Occipital lobe (tissue), 3 donors: ENCODE measurements at places on chromosomes 3 and 15. TPM values are rescaled to one million over a fixed set of nuclear protein-coding genes. Genes with fewer than 3 reads are reported as not detected.
A peak's percentile ranks its signal among the peaks of the same experiment; 100 is the strongest.

DNA sequence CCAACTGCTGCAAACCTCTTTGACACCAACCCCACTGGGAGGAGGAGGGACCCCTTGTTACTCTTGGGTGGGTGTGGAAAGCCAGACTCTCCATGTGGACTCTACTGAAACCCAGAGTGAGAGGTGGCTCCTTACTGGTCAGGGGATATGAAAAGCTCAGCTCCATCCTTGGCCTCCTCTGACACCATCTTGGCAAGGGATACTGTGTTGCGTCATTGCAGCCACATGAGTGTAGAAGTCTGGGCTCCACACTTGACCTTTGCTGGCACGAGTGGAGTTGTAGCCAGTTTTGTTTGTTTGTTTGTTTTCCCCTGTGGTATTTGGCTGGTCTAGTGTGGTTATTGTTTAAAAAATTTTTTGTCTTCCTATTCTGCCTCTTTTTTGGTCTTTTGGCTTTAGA is 289.1 kb downstream of the GAP43 start:
- DNase-seq = no peak

- no peak for DNase-seq
These were observed 37.5 kb downstream of the SERPINI1 start for GRCh38 chr3:167772992-167773391.

The P2RY1 gene
- total RNA-seq = 9.5 TPM

The SLC2A2 gene
- not detected for total RNA-seq

The SYNM gene
- 6.6 TPM for total RNA-seq

DNA sequence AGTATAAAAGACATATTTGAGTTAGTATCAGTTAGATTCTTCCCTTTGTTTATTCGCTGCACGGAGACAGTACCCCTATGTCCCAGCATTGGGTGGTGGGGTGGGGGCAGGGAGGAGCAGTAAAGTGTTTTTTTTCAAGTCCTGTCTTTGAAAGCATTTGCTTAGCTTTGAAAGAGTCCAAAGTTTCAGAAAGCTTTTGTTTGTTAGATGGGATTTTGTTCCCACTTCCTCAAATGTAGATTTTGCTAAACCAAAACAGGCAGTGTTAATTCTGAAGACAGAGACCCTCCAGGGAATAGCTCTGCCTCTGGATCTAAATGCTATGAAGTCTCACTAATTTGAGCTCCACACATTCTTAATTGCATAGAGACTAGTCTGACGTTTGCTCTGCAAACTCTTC is 114.6 kb upstream of the KCNAB1 start:
- no peak for DNase-seq

DNA sequence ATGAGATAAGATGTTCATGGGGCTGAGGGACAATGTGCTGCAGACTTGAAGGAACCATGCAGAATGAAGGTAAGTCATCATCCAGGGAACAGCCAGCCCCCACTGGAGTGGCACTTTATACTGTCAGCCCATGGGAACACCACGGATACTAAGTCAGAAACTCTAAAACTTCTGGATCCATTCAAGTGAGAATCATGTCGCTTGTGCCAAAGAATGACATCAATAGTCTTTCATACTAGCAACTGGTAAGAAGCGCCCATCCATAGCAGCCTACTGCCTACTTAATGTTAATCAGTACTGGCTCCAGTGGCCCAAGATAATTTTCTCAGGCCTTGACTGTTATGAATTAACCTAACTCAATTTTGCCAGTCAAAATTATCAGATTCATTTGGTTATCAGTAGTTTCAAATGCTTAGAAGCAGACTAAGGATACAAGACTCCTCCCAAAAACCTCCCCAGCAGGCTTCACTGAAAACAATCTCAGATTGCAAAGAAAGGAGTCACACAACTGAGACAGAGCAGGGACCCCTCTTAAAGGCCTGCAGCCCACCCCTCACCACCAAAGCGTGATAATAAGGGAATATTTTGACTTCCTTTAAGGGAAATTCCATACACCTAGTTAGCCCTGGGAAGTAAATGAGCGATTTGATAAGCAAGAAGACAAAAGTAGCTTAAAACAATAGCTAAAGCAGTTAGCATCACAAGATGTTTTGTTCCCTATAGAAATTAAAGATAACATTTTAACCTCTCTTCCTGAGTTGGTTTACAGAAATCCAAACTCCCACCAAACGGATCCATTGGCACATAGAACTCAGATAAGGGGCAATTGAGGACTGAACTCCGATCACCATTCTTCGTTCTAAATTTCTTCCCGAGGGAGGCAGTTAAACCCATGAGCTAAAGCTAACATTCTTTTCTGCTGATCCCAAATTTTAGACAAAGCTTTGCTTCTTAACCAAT is 98.8 kb downstream of the TGFBR2 start:
- no peak for DNase-seq

DNA sequence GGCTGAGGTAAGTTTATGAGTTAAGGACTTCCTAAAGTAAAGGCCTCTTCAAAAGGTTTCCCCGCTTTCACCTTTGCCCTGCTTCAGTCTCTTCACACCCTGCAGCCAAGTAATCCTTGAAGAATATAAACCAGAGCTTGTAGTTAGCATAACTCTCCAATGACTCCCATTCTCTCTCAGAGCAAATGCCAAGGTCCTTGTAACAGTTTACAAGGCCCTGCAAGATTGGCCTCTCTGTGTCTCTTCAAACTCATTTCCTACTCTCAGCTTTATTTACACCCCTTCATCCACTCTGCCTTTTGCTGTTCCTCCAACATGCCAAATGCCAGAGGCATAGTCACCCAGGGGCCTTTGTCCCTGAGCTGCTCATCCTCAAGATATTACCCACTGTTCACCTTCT is 60.5 kb upstream of the MME start:
- no peak for DNase-seq

DNA sequence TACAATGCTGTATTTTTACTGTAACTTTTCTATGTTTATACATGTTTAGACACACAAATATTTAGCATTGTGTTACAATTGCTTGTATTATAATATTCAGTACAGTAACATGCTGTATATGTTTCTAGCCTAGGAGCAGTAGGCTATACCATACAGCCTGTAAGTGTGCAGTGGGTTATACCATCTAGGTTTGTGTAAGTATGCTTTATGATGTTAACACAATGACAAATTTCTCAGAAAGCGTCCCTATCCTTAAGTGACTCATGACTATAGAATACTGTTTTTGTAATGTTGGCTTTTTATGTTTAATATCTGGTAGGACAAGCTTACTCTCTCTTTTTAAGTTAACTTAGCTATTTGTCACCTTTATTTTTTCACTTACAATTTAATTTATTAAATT is 127.5 kb upstream of the THRB start:
- no peak for DNase-seq

DNA sequence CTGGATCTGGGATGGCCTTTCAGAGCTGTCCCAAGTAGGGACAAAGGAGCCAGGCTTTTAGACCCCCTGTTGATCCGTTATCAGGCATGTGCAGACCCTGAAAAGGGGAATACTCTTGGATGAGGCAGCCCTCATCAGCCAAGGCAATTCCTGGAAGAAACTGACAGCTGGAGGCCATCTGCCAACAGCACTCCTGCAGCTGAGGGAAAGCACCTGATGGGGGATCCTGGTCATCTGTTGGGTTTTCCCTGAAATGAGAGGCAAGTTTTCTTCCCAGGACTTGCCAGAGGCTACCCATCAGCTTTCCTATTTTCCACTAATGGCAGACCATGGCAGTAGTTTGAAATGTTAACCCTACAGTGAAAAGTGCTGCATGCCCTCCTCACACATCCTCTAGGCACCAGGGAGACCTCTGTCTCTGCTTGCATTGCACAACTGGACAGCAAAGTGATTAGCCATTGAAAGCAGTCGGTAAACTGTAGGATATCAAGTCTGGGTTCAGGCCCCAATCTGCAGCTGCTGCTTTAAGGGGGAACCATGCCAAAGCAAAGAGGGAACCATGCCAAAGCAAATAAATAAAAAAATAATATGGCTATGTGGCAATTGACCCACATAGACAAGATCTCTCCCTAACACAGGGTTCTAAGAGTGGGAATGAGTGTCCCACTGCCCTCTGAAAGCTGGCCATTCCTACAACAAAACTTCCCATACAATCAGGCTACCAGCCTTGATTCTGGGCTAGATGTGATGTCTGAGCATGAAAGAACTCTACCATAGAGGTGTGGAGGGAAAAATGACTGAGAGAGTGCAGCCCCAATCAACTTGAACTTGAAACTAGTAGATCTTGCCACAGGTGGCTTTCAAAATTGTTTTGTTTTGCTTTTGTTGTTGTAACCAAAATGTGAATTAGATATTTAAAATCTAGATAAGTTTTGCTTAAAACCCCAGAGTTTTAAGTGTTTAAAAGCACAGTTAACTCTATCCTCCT is 232.0 kb upstream of the STT3B start:
- DNase-seq = no peak

GRCh38 chr3:72347819-72348319 is 500.4 kb downstream of the SHQ1 start:
- DNase-seq = peak; percentile 16

GRCh38 chr3:69484507-69485393 is 98.9 kb upstream of the FRMD4B start:
- no peak for DNase-seq

DNA sequence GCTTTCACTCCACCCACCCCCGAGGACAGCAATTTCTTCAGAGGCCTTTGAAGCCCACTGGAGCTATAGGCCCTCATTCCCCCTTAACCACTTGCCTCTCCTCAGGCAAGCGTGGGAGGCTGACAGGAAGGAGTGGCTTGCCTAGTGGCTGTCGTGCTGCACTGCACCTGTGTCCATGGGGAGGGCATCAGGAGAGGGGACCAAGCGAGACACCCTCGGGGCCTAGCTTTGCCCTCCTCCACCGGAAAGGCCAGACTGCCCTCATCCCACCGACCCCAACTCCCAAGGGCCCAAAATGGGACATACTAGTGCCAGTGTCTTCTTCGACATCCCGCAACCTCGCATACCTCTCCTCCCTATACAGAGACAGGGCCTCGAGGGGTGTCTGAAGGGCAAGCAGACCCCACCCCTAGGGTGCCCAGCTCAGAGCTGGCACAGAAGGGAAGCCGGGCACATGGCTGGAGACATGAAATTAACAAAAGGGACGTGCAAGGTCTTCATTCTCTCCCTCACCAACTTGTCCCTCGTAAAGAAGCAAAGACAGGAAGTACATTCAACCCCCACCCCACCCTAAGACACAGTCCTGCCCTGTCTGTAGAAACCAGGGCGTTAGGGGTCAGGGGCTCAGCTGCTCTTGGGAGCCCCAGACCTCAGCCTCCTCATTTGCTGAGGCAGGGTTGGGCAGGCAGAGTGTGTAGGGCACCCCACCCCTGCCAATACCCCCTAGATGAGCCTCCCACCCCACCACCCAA is 24.3 kb downstream of the VIPR1 start:
- no peak for DNase-seq

The GP5 gene
- not detected for total RNA-seq

DNA sequence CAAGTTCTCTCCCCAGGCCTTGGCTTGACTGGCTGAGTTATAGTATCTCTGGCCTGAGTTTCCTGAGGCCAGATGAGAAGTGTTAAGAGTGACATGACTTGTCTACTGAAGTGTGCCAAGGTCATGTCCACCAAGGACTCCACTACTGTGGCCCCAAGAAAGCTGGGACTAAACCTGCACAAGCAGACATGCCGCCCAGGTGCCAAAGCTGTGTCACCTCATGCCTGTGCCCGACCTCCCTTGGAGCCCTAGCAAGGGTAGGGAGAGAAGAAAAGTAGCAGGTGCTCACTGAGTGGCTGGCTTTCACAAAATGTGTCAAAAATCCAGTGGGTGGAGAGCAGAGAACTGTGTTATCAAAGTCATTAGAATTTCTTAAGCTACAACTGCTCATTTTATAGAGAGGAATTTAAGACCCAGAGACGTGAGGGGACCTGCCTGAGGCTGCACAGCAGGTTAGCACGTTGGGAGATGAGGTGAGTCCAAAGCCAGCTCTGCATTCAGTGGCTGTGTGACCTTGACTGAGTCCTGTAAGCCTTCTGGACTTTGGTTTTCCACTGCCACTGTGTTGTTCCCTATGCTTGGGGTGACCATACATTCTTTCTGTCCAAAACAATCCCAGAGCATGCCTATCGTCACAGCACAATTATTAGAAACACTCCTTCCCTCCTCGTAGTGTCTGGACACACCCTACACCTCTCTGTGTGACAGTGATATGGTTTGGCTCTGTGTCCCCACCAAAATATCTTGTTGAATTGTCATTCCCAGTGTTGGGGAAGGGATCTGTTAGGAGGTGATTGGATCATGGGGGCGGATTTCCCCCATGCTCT is 5.0 kb upstream of the LYSMD4 start:
- no peak for DNase-seq

- no peak for DNase-seq
These were observed 730 bp downstream of the HIGD1A start for GRCh38 chr3:42803414-42804105.

GRCh38 chr15:89114990-89115389 is 26.7 kb downstream of the ABHD2 start:
- no peak for DNase-seq

- peak; percentile 52 for DNase-seq
These were observed 487.4 kb upstream of the PROK2 start for GRCh38 chr3:72272356-72272755.

- DNase-seq = no peak
These were observed 68.8 kb downstream of the AQR start for GRCh38 chr15:34900748-34901147.

The ANKRD63 gene
- total RNA-seq = not detected

The ANP32A gene
- 109 TPM for total RNA-seq

The MED12L gene
- 6.1 TPM for total RNA-seq

DNA sequence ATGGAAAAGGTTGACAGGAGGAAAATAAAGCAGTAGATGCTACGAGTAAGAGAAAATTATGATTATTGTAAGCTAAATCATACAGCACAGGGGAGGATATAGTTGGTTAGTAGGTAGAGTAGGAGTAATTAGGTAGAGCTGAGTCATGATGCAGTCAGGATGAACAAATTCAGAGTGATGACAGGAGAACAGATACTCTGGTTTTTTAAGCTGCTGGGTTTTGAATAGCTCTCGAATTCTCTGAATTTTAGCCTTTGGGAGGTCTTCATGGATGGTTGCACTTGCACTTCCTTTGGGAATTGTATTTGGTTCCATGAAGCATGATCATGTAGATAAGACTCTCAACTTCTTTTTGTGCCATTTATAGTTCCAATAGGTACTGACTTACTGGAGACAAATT is 96.2 kb downstream of the ECT2 start:
- DNase-seq = no peak

DNA sequence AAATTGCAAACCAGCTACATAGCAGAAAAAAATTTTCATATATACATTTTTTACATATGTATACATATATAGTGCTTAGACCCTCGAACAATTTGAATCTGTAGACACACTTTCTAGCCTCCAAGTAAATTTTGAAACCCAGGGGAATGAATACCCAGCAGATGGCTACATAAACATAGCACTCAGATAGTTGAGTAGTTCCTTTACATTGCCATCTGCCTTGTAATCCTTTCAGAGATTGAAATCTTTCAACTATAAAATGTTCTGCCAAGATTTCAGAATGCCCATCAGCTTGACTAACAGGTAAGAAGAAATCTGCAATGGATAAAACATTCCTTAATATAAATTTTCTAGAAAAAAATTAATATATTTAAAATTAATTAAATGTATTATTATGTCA is 1333.5 kb upstream of the CADM2 start:
- no peak for DNase-seq

The HTR3E gene
- total RNA-seq = not detected

The TMEM207 gene
- not detected for total RNA-seq

GRCh38 chr3:134654031-134654430 is 3.2 kb upstream of the KY start:
- no peak for DNase-seq
